ENCODE measurements at places on chromosomes 6 and 20.

- DNase-seq = no peak
Measured at GRCh38 chr6:100453701-100454521, 10.8 kb downstream of the SIM1 start.

DNA sequence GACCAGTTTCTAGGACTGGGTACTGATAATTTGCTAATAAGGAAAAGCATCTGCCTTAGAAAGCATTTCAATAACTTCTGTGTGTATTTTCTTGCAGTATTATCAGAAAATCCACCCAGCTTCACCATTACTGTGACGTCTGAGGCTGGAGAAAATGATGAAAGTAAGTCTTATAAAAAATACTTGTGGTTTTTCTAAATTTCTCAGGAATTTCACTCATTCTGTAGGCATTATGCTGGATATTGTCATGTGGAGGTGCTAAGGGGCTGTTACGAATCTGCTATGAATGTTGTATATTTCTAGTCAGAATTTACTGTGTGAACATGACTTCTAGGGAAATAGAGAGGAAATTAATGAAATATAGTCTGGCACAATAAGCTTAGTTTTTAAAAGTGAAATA lies 8.9 kb downstream of the RWDD1 start:
- DNase-seq = no peak

GRCh38 chr20:13510837-13511488 lies 127.8 kb downstream of the TASP1 start:
- DNase-seq = no peak

- peak; percentile 98 for DNase-seq
Measured at GRCh38 chr20:13286607-13287006, 65.5 kb downstream of the ISM1 start.

GRCh38 chr6:139313229-139313628 lies 21.4 kb upstream of the TXLNB start:
- no peak for DNase-seq

Data from NCI-H69 (cell line).